ENCODE measurements at places on chromosomes 16 and 17.

DNA sequence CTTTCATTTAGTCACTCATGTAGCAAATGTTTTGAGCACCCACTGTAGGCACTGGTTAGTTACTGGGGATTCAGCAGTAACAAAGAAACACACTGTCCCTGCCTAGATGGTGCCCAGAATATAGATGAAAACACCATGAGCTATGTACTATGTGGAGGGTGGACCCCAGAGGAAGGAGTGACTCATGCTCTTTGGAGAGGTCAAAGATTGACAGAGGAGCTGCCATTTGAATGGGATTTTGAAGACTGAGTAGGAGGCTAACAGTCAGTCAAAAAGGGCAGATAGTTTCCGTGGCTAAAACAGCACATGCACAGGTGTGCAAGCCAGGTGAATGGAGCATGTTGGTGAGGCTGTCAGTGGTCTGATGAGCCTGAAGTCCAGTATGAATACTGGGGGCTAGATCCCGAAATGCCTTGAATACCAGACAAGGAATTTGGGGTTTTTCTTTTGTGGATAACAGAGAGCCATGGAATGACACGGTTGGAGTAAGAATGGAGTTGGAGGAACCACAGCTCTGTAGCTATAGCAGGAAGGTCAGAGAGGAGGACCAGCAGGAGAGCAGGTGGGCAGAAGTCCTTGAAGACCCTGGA lies 6.1 kb downstream of the IL21R start:
- no peak for DNase-seq

GRCh38 chr16:25570131-25570530 lies 121.6 kb upstream of the HS3ST4 start:
- DNase-seq, result no peak

DNA sequence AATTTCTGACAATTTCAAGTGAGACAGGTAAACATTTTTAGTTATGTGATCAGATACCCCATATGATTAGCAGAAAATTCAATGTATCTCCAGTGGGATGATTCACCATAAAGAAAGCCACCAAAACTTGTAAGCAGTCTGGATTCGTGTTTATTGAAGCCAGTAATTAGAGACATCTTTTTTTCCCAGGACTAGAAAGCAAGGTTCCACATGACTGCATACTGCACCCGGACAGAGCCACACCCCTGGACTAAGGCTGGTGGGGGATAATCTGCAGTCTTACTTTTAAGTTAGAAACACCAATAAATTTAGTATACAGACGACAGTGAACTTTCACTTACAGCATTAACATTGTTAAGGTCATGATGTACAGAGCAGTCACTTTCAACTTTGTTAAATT lies 24.2 kb upstream of the CMTM4 start:
- no peak for DNase-seq

DNA sequence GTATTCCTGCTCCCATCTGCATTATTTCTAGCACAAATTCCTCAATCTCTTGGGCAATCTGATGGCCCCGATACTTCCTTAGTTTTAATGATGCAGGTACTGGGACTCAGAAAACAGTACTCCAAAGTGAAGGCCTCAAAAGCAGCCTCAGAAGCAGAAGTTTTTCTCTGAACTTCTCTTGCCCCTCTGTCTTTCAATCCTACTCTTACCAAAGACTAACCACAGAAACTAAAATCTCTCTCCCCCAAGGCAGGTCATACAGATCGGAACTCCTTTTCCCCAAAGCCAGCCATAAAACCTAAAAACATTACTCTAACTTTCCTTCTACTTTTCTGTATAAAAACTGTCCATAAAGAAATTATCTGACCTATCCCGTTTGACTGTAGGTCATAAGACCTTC lies 103.5 kb downstream of the HS3ST3A1 start:
- DNase-seq, result no peak

DNA sequence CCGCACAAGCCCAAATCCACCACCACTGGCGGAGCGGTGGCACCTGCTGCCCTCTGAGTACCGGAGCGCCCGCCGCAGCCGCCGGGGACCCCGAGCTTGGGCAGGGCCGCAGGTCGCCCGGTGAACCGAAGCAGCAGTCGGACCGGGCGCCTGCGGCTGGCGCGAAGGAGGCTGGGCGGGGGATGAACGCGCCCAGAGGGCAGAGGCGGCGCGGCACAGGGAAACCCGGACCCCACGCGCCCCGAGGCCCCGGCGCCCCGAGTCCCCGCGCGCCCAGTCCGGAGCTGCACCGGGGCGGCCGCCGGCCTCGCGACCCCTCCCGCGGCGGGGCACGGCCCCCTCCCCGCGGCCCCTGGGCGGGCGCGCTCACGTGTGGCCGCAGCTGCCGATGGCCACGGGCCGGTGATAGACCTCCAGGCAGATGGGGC lies 393 bp downstream of the RNF166 start:
- DNase-seq, result no peak
